ENCODE measurements at places on chromosomes 1 and 21. TPM values are rescaled to one million over a fixed set of nuclear protein-coding genes. Genes with fewer than 3 reads are reported as not detected.

Gene PALMD
- 23.3 TPM for total RNA-seq

Gene SPRR2A
- not detected for total RNA-seq

Gene ENAH
- 119 TPM for total RNA-seq

Gene AGO4
- 19.4 TPM for total RNA-seq
